Hematopoietic multipotent progenitor cell treated with erythropoietin and hydrocortisone succinate and interleukin-3 and kit ligand, for 15 days (in vitro differentiated cells): ENCODE measurements at places on chromosomes 1 and 21.

GRCh38 chr1:225908773-225909172 is 15.3 kb downstream of the PYCR2 start:
- no peak for DNase-seq

GRCh38 chr1:6935361-6935883 is 150.2 kb downstream of the CAMTA1 start:
- no peak for DNase-seq

- no peak for DNase-seq
Measured at GRCh38 chr1:70497152-70497551, 86.1 kb downstream of the CTH start.

DNA sequence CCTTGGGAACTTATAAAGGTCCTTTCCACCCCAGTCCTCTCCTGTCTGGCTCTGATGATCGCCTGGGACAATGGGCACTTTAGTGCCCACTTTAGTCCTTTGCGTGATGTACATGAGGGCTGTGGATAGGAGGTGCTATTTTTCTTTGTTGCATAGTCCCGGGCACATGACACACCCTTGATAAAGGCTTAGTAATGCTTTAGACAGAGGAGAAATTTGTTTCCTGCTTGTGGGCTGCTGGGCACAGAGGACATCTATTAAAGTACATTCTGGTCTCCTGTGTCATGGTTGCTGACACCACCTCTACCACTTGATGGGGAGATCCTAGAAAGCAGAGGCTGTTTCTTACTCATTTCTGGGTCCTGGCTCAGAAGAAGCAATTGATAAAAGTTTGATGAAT is 5.4 kb upstream of the KNCN start:
- no peak for DNase-seq

GRCh38 chr1:163610486-163610885 is 288.7 kb downstream of the NUF2 start:
- no peak for DNase-seq

DNA sequence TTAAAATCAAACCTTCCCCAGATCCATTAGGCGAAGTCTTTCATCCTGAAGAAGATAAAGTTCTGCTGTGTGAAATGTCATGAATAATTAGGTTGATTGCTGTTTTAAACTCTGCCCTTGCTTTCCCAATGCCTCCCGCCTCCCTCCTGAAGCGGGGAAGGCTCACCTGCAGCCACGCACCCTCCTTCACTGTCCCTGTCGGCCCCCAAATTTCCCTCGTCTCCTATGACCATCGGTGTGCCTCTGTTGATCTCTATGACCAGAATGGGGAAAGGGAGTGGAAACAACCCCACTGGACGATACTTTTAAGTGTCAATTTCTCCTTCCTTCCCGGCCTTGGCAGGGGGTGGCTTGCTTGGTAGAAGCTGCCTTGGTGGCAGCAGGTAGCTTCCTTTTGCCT is 35.1 kb downstream of the LHX4 start:
- no peak for DNase-seq

DNA sequence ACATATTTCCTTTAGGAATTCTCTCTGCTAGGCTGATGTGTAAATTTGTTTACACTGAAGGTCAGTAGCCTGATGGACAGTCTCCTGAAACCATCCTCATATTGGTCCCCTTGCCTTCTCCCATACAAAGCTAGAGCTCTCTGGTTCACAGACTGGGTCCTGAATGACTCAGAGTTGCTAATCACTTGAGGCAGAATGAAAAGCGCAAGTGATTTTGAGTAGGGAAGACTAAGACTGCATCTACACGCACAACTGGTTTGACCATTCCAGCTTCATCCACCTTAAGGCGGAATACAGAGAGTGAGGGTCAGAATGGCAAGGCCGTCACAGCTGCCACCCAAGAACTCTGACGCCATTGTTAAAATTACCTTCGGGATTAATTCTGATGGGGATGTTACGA is 70.2 kb upstream of the KIF26B start:
- DNase-seq, result no peak

DNA sequence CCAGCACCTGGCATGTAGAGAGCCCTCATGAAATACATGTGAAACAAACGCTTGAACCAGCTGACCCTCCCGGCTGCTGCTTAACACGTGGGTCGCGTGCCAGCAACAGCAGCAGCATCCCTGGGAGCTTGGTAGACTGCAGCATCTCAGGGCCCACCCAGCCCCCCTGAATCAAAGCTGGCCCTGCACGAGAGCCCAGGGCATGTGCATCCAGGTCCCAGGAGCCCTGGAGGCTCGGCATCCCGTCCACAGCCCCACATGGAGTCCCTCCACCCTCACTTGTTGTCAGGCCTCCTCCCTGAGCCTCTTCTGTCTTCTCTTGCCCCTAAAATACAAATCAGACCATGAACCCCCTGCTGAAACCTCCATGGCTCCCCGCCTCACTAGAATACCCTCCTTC is 123.1 kb downstream of the MATN1 start:
- DNase-seq, result no peak

GRCh38 chr1:54546651-54547401 is 1.2 kb upstream of the ACOT11 start:
- DNase-seq, result no peak

DNA sequence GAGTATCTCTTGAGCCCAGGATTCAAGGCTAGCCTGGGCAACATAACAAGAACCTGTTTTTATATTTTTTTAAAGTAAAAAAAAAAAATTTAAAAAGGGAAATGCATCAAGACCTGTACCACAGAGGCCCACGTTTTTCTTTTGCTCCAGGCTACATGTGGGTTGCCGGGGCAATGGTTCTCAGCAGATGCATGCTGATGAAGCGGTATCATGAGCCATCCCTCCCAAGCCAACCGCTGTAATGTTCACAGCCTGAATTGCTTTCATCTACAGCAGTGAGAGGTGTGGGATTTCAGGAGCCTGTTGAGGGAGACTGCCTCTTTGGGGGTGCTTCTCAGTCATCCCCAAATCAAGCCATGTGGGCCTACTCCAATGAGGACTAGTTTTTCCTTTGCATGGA is 60.5 kb downstream of the CD58 start:
- DNase-seq, result no peak

DNA sequence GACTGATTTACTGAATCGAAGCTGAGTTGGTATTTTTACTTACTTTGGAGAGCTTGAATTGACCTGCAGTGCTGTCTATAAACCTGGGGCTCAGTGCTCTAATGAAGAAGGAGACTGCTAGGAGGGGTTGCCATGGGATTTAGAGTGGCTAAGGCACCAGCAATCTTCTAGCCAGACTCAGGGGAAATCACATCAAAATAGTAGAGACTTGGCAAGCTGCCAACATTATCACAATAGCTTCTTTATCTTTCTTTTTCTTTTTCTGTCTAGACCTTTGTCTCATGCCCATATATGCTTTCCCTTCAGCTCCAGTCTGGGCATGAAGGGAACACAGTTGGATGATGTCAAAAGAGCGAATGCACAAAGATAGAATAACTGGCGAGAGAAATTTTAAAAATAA is 301.1 kb upstream of the DPYD start:
- DNase-seq, result peak; percentile 2

- DNase-seq, result no peak
Measured at GRCh38 chr1:71053146-71053545, 5.5 kb upstream of the PTGER3 start.

- no peak for DNase-seq
Measured at GRCh38 chr1:105254906-105255305, 1505.2 kb downstream of the AMY1C start.

DNA sequence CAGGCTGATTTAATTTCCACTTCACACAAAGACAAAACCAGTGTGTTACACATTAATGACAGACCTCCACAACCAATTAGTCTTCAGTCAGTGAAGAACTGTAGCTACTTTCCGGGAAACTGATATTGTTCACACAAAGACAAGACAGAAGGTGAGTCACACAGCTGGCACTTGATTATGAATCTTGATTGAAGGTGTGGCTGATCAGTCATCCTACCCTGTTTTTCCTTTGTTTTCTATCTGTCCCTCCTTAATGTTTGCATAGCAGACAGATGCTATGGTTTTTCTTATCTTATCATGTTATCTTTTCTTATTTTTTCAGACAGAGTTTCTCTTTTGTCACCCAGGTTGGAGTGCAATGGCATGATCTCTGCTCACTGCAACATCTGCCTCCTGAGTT is 185.1 kb upstream of the GREM2 start:
- DNase-seq, result no peak

DNA sequence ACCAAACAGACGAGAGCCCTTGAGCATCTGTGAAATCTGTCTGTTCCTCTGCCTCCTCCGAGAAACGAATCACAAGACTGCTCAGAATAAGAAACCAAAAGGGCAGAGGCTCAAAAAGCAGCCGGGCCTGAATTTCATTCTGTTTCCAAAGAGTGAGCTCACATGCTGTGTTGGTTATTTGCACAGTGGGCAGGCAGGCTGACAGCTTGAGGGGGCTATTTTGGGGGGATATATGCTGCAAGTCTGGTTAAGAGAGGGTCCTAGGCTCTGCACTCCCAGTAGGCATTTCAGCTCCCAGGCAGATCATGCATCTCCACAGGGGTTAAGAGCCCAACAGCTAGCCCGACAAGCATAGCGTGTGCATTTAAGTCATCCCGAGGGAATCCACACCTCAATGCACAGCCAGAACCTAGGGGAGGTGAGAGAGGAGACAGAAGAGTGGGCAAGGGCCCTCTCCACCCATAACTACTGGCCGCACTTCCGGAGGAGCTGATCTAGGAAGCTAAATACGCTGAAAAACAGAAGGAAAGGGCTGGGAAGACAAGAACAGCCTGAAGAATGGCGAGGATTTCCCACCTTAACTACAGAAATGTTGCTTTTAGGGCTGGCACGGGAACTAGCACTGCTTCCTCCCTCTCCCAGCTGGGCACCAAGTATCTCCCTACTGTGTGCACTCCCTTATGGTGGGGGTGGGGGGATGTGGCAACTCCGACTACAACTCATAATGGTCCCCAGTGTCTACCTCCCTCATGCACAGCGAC is 3.7 kb downstream of the PGBD5 start:
- DNase-seq, result no peak

DNA sequence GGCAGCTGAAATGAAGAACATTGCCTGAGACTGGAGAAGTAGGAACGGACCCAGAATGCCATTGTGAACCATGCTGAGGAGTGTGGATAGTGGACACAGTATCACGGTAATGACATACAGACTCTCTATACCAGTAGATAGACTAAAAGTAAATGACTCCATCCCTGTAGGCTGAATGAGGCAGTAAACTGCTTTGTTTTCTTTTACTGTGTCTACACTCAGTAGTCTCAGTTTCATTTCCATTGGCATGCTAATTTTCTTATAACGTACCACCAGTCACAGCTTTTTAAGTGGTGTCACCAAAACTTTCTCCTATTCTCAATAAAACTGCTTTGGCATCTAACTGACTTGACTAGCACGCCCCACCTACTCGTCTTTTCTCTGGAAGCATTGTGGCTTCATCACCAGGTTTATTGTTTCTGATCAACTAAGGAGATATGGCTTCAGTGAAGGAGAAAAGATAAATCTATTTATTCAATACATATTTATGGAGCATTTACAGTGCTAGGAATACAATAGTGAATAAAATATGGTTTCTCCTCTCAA is 8.4 kb upstream of the ZNF697 start:
- no peak for DNase-seq

DNA sequence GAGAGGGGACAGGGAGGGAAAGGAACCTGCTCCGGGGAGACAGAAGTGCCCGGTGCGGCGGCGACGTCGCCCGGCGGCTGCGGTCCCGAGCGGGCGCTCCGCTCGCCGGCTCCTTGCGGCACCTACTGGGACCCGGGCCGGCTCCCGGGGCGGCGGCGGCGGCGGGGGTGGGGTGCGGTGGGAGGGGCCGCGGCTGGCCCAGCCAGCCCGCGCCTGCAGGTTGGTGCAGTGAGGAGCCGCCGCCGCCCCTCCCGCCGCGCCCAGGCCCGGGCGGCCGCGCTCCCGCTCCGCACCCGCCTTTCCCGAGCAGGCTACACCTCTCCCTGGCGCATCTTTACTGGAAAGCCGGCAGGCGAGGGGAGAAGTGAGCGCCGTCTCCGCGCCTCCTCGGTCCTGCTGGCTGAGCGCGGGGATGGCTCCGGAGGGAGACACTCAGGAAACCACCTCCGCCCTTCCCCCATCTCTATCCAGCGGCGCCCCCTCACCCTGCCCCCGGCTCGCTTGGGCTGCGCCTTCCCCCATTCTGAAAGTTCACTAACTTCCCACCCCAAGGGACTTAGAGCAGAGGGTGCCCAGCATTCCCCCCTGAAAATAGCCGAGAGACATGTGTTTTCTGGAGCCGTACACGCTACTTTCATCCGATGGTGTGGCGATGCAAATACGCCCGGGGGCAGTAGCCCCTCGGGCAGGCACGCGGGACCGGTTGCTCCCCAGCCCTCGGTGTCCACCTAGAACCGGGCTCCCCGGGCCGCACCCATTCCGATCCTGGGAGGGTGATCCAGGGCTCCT is at the start of gene PLD5:
Gene PLD5, minus strand, starts transcription at position 127 of the 789 bp plus-strand sequence.
- DNase-seq, result no peak
